ENCODE measurements at places on chromosomes 7 and 10.
A peak's percentile ranks its signal among the peaks of the same experiment; 100 is the strongest.

- H3K4me1 ChIP-seq: peaks cover 42% of the 10 kb centered on the region
- H3K4me3 ChIP-seq: no peak overlapping the region
- H3K27me3 ChIP-seq: no peaks in the 10 kb centered on the region
- no peak for DNase-seq
- peak overlapping the region; percentile 99 for H3K27ac ChIP-seq
- no peaks in the 10 kb centered on the region for H3K36me3 ChIP-seq
Measured at GRCh38 chr10:29240986-29241660, 47.7 kb upstream of the LYZL1 start.

DNA sequence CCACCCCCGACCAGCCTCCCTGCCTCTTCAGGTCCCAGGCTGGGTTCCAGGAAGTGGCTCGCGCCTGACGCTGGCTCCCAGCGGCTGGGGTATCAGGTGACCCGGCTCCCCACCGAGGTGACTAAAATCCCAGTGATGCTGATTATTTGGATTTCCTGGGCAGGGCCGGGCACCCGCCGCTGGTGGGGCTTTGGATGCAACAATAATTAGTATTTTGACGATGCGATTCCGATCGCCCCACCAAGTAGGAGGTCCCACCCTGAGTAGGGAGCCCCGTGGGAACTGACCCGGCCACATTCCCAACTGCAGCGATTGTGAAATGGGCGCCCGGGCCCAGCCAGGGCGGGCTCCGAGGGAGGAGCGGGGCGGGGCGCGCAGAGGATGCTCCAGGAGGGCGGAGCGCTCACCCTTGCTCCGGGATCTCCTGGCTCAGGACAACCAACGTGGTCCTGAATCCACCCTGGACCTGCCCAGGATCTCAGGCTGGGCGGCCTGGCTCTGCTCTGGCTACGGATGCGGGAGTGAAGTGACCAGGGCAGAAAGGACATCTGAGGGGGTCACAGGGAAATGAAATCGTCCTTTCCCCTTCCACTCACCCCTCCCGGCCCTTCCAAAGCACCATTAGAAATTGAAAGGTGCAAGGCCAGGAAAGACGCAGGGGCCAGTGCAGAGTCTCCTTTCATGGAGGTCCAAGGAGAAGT lies 32.6 kb downstream of the DUSP5 start:
- H3K27ac ChIP-seq: no peak overlapping the region
- no peaks in the 10 kb centered on the region for H3K4me1 ChIP-seq
- H3K27me3 ChIP-seq: no peaks in the 10 kb centered on the region
- peak overlapping the region; percentile 15 for H3K4me3 ChIP-seq

DNA sequence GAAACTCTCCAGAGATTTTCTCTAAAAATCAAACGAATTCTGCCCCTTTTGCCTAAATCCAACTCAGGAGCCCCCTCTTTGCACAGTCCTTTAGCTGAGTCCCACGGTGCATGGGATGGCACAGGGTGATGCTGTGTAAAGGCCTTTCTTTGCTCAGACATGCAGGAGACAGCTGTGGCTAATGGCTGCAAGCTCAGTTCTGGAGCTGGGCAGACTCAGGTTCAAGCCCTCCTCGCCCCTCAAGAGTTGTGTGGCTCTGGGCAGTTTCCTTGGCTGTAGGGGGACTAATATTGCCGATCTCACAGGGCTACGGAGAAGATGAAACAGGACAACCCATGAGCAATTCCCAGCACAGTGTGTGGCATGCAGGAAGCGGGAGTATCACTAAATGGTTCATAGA lies 42.6 kb downstream of the CLEC2L start:
- no peaks in the 10 kb centered on the region for H3K27me3 ChIP-seq
- H3K4me1 ChIP-seq: peaks cover 10% of the 10 kb centered on the region
- H3K36me3 ChIP-seq: no peaks in the 10 kb centered on the region
- no peak for DNase-seq
- no peak overlapping the region for H3K4me3 ChIP-seq
- H3K27ac ChIP-seq: no peak overlapping the region

DNA sequence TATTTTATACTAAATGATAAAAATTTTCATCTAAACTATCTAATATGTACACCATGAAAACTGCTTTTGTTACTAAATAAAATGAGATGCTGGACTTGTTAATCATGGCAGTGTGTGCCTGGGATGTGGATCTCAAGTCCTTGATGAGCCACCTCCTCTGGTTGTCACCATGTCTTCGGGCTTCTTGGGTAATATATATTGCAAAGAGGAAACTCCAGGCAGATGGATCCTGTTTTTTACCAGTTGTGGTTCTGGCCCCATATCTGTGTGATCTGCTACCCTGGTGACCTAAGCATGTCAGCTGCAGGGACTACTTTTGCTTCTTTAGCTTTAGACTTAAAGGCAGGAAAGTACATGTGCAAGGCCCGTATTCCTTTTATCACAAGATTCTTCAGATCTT lies 46.2 kb downstream of the TMEM60 start:
- no peaks in the 10 kb centered on the region for H3K27me3 ChIP-seq
- H3K4me3 ChIP-seq: no peak overlapping the region
- no peak for DNase-seq
- no peak overlapping the region for H3K27ac ChIP-seq
- no peaks in the 10 kb centered on the region for H3K4me1 ChIP-seq
- peaks cover 3% of the 10 kb centered on the region for H3K36me3 ChIP-seq

- no peak for DNase-seq
- H3K36me3 ChIP-seq: no peaks in the 10 kb centered on the region
- H3K27me3 ChIP-seq: no peaks in the 10 kb centered on the region
- no peak overlapping the region for H3K4me3 ChIP-seq
- no peaks in the 10 kb centered on the region for H3K4me1 ChIP-seq
Measured at GRCh38 chr10:51129946-51130544, 55.8 kb downstream of the PRKG1 start.

DNA sequence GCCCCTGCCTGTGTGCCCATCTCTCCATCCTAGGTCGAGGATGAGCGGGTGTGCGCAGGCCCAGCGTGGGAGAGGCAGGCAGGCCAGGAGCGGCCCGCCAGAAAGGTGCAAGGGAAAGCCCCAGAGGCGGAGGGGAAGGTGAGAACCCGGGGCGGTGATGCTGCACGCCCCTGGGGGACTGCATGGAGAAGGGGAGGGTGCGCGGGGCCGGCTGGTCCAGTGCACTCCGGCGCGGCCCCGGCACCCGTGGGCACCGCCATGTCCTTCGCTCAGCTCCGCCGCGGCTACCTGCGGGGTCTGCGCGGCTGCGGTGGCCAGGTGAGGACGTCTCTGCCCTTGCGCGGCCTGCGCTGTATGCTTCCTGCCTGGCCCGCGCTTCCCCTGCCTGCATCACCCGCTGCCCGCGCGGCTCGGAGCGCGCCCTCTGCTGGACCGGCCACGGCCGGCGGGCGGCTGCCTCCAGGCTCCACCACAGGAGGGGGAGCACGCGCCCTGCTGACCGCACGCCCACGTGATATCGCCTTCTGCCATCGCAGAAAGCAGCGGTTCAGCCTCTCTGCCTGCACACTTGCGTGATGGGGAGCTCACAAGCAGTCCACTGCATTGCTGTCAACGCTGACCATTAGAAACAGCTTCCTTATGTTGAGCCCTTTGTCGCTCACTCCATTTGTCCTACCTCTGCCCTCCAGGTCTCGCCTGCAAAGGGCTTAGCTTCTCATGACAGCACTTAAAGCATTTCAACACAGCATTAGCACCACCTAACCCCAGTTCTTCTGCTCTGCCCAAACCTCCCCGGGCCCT lies 73.9 kb downstream of the CXCL12 start:
- H3K27ac ChIP-seq: no peak overlapping the region
- H3K4me1 ChIP-seq: peaks cover 19% of the 10 kb centered on the region
- H3K27me3 ChIP-seq: no peaks in the 10 kb centered on the region
- H3K4me3 ChIP-seq: peak overlapping the region; percentile 12
- peak; percentile 97 for DNase-seq
- H3K36me3 ChIP-seq: no peaks in the 10 kb centered on the region

DNA sequence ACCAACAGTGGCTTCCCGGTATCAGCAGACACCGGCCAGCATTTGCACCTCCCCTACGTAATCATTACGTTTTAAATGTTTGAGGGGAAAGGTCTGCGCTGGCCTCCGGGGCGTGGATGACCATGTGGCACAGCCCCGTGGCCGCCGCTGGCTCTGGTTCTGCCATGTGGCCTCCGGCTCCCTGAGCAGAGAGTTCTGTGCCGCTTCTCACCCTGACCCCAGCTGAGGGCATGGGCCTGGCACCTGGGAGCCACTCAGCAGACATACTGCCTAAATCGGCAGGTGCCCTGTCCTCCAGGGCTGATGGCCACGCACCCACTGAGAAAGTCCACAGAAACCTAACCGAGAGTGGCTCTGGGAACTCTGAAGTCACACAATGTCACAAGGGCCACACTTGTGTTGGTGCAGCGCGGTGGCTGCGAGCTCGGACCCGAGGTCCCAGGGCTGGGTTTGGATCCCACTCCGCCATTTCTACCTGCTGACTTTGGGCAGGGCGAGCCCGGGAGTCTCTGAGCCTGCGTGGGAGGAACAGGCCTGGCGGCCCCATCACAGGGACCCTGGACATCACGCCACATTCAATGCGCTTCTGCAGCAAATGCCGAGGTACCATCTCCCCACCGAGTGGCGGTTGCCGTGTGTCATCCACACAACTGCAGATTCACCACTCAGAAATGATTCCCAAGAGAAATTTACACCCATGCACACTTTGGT lies 25.3 kb downstream of the CFAP46 start:
- H3K27me3 ChIP-seq: no peaks in the 10 kb centered on the region
- H3K4me1 ChIP-seq: no peaks in the 10 kb centered on the region
- H3K36me3 ChIP-seq: no peaks in the 10 kb centered on the region
- H3K27ac ChIP-seq: no peak overlapping the region
- no peak overlapping the region for H3K4me3 ChIP-seq

- DNase-seq: no peak
- no peak overlapping the region for H3K27ac ChIP-seq
- no peaks in the 10 kb centered on the region for H3K36me3 ChIP-seq
Measured at GRCh38 chr7:11203683-11204082, 230.0 kb downstream of the PHF14 start.

DNA sequence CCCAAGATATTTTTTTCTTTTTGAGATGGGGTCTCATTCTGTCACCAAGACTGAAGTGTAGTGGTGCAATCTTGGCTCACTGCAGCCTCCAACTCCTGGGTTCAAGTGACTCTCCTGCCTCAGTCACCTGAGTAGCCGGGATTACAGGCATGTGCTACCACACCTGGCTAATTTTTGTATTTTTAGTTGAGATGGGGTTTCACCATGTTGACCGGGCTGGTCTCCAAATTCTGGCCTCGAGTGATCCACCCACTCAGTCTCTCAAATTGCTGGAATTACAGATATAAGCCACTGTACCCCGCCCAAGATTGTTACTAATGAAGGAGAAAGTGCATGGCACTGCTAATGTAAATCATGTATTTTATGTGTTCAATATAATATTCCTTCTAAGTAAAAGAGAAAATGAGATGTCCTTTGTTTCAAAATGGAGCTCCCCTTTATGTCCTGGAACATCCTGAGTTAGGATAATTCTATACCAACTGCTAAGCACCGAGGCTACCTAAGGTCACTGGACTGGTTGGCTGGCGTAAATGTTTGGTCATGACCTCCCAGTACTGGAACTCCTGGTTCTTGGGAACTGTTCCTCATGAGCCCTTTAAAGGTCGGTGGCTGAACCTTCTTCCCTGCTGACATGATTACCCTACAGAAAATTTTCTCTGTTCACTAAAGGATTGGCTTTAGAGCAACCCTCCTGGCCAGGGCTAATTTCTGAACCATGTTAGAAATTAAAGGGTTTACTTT lies 59.9 kb downstream of the SLC16A9 start:
- H3K4me3 ChIP-seq: no peak overlapping the region
- H3K27me3 ChIP-seq: no peaks in the 10 kb centered on the region
- no peaks in the 10 kb centered on the region for H3K36me3 ChIP-seq
- H3K4me1 ChIP-seq: no peaks in the 10 kb centered on the region
- H3K27ac ChIP-seq: no peak overlapping the region

DNA sequence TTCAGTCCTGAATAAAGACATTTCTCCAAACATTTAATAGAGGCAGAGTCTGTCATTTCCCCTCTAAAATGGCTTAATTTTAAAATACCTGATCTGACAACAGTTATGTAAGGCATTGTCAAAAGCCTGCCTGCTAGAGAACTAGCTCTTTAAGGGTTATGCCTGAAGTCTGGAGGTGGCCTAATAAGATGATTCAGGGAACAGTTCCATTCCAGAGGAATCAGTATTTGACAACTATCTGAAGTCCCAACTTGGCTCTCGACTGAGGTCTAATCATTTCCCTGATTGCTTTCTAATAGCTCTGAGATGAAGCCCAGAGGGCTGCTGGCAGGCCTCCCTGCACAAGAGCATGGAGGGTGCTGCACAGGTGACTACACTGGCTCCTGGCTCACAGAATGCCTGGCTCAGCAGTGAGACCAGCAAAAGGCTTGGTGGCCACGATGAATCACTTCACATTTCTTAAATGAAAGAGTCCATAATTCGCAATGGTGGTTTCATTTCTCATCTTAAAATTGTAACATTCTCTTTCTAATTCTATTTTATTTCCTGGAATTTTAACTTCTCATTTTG lies 509.6 kb upstream of the POM121L12 start:
- no peaks in the 10 kb centered on the region for H3K4me1 ChIP-seq
- DNase-seq: no peak
- no peaks in the 10 kb centered on the region for H3K36me3 ChIP-seq
- no peaks in the 10 kb centered on the region for H3K27me3 ChIP-seq
- no peak overlapping the region for H3K27ac ChIP-seq
- no peak overlapping the region for H3K4me3 ChIP-seq

GRCh38 chr7:19520392-19520791 lies 188.4 kb downstream of the POLR1F start:
- no peak overlapping the region for H3K4me3 ChIP-seq
- H3K4me1 ChIP-seq: no peaks in the 10 kb centered on the region
- H3K36me3 ChIP-seq: no peaks in the 10 kb centered on the region
- DNase-seq: peak; percentile 19

DNA sequence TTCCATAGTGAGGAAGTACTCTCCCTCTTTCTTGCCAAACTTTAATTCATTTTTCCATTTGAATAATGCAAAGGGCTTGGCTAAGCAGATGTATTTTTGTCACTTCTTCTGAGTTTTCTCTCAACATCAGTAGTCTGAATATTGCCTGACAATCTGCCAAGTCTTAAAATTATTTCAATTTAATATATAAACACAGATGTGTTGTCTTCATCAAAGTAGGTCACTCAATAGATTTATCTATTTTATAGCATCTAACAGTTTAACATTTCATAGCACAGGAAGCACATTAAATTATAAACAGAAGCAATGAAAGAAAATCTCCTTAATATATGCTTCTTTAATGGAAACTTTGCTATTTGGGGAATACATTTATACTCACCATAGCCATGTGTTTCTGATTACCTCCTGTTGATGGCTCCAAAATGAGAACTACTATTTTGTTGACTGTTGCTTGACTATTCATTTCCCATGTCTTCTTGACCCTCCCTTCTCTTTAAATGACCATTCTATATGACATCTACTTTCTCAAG lies 4.5 kb downstream of the CPED1 start:
- H3K4me1 ChIP-seq: peaks cover 9% of the 10 kb centered on the region
- no peaks in the 10 kb centered on the region for H3K36me3 ChIP-seq
- no peak for DNase-seq
- H3K27ac ChIP-seq: no peak overlapping the region
- no peak overlapping the region for H3K4me3 ChIP-seq

DNA sequence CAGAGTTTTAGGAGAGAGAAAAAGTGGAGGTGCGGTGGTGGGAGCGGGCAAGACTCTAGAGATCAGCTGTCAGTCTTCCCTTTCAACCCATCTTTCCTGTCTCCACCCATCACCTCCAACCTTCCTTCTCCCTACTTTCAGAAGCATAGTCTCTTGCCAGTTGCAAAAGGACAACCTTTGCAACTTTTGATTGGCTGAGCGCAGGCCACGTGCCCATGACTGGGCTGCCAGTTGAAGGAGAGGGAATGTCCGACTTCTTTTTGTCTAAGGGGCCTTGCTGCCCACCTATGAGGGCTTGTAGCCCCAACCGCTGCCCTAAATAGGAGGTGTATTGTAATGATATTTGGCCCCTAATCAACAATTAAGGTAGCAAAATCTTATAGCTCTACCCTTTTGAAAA lies 12.6 kb downstream of the CYP26A1 start:
- H3K4me3 ChIP-seq: no peak overlapping the region
- no peaks in the 10 kb centered on the region for H3K4me1 ChIP-seq
- no peak for DNase-seq
- no peak overlapping the region for H3K27ac ChIP-seq
- no peaks in the 10 kb centered on the region for H3K36me3 ChIP-seq

Data from cardiac muscle cell (in vitro differentiated cells and primary cell).